Activated naive CD8-positive, alpha-beta T cell treated with anti-CD3 and anti-CD28 coated beads, Interleukin-2, amount 10 ng/mL, durations not matched to agents 7 days and 5 days (primary cell): ENCODE measurements at places on chromosomes 16 and 17. TPM values are rescaled to one million over a fixed set of nuclear protein-coding genes. Genes with fewer than 3 reads are reported as not detected.

GRCh38 chr16:1863681-1864460, 8.1 kb downstream of the MEIOB start:
- DNase-seq: no peak

CTF1 gene
- 0.37 TPM for total RNA-seq

MYH13 gene
- total RNA-seq: not detected

TAT gene
- total RNA-seq: not detected

KRT33B gene
- not detected for total RNA-seq
